ENCODE measurements at places on chromosomes 4 and X.

- no peak for DNase-seq
Measured at GRCh38 chr4:48974979-48975640, 11.0 kb upstream of the CWH43 start.

DNA sequence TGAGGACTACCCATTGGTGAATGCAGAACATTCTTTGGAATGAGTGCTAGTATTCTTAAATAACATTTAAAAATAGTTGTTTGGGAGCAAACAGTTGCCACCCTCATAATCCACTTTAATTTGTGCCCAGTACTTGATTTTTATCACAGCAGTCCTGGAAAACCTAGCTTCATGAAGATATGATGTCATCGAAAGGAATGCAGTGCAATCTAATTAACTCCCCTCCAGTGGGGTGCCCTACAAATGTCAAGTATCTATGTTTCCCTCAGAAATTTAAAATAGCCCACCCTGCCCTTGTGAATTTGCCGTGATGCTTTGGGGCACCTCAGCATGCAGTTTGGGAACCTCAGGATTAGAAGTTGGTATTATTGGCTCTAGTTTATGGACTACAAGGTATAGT lies 5.4 kb downstream of the RAB9A start:
- DNase-seq: no peak

DNA sequence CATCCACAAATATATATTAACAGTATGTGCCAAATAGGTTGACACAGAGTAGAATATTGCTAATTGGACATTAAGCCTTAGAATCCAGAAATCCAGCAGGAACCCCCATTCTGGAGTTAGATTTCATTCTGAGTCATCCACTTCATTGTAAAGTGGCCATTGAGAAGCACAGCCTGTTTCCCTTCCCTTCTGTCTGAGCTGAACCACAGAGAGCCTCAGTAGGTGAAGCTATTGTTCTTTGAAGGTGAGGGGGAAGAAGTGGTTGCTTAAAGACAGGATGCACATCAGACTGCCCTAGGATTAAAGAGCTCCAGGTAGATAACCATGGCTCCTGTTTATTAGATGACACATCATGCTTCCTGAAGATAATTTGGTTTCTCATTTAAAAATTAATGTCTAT lies 30.6 kb upstream of the MCF2 start:
- peak; percentile 14 for DNase-seq

- DNase-seq: no peak
Measured at GRCh38 chrX:154084449-154085300, 12.8 kb downstream of the MECP2 start.

GRCh38 chrX:118528071-118528737 lies 32.6 kb downstream of the DOCK11 start:
- DNase-seq: no peak

GRCh38 chrX:38627683-38628082 lies 66.3 kb downstream of the TSPAN7 start:
- peak; percentile 31 for DNase-seq

- DNase-seq: no peak
Measured at GRCh38 chrX:75642811-75643361, 120.0 kb upstream of the ZDHHC15 start.

- DNase-seq: no peak
Measured at GRCh38 chrX:16114611-16115010, 8.8 kb upstream of the GRPR start.

DNA sequence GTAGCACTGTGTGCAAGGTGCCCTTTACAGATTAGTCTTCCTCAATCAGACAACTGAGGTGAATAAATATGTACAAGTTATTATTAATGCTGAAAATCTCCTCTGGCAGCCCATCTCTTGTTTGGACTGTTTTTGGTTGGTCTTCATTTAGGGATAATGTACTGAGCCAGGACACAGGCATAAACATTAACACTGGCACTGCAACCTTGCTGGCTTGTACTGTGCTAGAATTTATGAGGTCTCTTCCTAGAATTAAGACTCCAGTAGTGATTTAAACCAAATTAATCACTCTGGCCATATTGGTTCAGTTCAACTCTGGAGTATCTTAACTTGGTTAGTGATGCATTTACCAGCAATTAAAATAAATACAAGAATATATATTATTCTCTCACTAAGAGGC lies 244.7 kb upstream of the GK2 start:
- no peak for DNase-seq

DNA sequence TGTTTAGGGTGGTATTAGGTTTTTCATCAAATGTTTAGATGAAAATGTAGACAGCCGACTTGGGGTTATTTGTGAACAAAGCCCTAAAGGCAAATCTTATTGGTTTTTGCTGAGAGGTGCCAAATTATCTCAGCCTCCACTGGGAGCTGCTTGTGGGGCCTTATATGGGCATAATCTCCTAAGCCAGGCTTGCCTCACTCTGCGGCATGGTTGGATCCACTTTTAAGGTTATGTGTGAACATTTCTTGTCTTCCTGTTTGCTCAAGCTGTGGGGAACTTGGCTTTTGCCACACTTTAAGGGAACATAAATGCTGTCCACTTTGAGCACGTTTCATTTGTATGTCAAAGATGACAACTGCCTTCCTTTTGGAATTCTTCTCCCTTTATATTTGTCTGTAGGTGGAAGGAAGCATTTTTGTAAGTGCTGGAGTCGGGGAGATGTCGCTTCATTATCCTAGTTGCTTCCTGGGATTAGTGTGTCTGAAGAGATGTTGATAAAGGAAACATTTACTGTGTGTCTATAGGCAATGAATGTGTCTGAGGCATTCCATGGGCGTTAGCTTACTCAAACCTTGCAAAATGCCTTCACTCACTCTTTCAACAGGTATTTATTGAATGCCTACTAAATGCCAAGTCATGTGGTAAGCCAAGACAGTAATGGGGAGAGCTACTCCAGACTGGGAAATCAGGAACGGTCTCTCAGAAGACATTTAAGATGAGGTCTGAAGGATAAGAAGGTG lies 78.3 kb downstream of the SLC9A6 start:
- DNase-seq: no peak

DNA sequence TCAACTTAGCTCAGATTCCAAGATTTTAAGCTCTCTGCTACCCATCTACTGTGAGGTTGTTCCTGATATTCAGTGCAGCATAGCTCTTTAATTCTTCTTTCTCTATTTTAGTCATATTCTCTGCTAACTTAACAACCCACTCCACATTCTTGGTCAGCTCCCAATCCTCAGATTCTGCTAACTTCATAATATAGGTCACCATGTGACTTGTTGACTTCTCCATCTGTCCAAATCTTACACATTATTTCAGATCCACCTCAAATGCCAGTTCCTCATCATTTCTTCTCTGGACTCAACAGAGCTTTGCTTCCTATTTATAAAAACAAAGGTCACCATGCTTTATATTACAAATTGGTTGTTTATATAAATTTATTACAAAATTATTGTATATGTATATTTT lies 29.3 kb upstream of the RXFP1 start:
- DNase-seq: no peak

DNA sequence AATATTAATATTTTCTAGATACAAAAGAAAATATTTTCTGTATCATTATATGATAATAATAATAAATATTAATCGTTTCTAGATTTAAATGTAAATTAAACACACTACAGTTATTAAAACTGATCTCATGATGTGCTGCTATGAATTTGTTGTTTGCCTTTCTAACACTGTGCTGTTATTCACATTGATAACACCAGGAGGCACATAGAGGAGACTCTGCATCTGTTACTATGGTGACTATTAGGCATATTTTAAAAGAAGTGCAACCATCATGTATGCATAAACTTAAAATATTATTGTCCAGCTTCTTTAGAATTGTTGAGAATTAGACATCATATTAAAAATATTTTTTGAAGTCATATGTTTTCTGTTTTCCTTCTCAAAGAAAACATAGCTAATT lies 11.8 kb upstream of the PDGFC start:
- DNase-seq: no peak

DNA sequence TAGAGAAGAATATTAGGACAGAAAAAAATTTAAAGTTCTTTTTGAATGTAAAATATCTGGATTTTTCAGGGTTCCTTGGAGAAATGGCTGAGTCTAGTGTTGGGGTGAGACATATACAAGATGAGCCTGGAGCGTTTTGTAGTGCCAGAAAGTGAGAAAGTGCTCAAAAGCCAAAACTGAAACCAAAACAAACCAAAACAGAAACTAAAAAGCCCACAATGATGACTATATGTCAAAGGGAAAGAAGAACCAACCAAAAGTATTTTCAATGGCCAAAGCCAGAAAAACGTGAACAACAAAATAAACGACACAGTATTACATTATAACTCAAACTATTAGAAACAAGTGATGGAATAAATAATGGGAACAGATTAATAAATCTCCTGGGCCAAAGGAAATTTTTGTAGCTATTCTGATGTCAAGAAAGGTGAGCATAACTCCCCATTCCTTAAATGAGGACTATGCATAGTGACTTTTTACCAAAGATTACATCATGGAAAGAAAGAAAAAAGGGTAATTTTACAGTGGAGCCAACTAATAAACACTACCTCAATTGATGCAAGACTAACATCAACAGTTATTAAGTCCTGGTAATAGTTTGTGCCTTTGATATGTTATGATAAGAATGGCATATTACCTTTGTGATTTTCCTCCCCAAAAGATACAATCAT lies 1137.6 kb downstream of the C4orf33 start:
- no peak for DNase-seq

GRCh38 chr4:138243369-138243768 lies 1.2 kb upstream of the SLC7A11 start:
- no peak for DNase-seq

DNA sequence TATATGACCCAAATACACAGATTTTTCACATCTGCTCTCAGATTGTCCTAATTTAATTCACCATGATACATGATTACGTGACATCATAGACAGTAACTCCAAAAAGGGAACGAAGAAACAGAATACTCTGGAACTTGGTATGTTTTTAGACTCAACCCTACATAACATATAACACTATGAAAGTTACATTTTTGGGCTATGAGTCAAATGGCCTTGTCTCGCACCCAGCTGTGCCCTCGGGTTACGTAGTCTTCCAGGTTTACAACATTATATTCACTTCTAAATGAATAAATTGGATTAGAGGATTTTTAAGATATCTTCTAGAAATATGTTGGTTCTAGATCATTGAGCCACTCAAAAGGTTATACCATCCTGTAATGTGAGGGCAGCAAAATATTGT lies 2089.6 kb upstream of the TENM3 start:
- DNase-seq: no peak

DNA sequence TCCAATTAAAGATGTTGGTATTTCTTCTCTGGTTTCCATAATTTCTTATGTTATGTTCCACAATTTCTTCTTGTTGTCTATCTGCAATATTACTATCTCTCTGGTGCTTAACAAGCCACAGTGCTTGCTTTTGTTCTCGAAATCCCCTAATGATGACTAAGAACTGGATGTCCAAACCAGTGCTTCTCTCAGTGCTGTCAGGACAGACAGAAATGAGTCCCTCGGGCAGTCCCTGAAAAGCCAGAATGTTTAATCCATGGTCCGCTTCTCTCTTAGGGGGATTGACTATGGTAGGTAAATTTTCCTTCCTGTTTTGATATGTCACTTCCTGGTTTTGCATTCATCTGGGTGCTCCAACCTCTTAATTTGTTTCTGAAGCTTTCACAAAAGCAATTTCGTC lies 321.6 kb upstream of the PCDH10 start:
- no peak for DNase-seq

DNA sequence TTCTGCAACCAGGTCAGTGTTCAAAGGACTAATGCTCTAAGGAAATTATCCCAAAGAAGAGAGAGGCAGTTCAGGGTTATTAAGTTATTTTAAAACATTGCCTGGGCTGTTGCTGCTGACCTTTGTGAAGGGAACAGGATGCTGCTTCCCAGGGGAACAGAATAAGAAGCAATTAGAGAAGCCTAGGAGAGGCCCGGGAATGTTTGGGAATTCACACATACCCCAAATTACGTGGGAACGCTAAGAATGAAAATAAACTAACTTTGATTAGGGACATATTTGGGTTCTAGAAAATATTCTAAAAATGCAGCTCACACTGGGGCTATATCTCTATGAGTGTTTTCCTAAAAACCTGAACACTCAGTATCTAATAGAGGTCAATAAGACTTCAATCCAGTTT lies 243.1 kb upstream of the FTHL17 start:
- no peak for DNase-seq

GRCh38 chr4:166091912-166092510 lies 219.0 kb downstream of the TLL1 start:
- DNase-seq: peak; percentile 53

DNA sequence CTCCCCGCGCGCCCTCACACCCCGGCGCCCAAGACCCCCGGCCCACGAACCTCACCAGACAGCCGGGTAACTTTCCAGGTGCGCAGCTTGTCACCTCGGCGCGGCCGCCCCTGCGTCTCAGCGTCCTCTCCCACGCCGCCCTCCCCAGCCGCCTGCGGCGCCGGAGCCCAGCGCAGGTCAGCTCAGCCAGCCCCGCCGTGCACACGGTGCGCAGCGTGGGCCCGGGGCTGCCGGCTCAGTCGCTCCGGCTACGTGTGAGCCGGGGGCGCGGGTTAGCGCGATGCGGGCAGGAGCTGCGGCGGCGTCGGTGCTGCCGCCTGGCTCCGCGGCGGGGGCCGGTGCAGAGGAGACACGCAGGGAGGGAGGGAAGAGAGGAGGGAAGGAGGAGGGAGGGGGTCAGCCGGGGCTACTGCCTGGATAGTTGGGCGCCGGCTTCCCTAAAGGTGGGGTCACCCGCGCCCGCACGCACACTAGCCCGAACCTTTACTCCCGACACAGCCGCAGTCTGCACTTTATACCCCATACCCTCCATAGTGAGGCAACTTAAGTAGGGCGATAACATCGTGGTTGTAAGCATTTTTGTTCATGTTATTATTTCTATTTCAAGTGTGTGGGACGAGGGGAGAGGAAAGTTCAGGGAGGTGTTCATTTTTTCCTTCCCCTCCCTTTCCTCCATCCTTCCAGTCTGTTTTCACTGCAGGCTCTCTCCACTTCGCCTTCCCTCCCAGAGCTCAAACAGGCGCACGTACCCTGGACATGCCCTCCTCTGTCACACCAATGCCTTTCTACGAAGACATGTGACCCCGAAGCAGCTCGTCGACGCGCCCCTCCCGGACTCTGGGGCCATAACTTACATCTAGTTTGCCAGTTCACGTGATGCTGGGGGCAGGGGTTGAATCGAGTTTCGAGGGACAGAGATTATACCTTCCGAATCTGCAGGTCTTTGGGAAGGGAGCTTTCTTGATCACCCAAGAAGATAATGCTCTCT lies at the start of gene PRKG2:
Gene PRKG2 (minus strand): TSS at position 342 of the 988 bp plus-strand sequence. CDS start 10,175 bp downstream, outside the sequence.
- peak; percentile 26 for DNase-seq

GRCh38 chr4:174422893-174423256 lies 99.4 kb downstream of the HPGD start:
- no peak for DNase-seq

DNA sequence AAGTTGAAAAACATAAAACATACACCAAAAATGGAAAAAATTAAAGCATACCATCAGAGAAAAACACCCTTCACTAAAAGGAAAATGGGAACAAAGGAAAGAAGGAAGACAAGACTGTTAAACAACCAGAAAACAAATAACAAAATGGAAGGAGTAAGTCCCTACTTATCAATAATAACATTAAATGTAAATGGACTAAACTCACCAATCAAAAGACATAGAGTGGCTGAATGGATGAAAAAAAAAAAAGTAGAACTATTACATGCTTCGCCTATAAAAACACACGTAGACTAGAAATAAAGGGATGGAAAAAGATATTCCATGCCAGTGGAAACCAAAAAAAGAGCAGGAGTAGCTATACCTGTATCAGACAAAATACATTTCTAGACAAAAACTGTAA lies 19.4 kb upstream of the TMSB15A start:
- no peak for DNase-seq

Data from NCI-H2081 (cell line).